Epithelial cell of alveolus of lung (primary cell): ENCODE measurements at places on chromosomes 1 and 21. TPM values are rescaled to one million over a fixed set of nuclear protein-coding genes. Genes with fewer than 3 reads are reported as not detected.

The BEND5 gene
- 4.8 and 9.2 TPM in 2 replicates for total RNA-seq

The NECTIN4 gene
- total RNA-seq: 0.65 and 0.72 TPM in 2 replicates

The SHISAL2A gene
- total RNA-seq: not detected in 2 replicates

The BLACAT1 gene
- total RNA-seq: under 0.01 TPM in 1 of 2 replicates, not detected in the other

The TRIM17 gene
- total RNA-seq: 0.39 and 1.6 TPM in 2 replicates

The TRPM2 gene
- not detected in 2 replicates for total RNA-seq

The CXADR gene
- 7.1 and 9.6 TPM in 2 replicates for total RNA-seq

The CD53 gene
- total RNA-seq: not detected in 2 replicates

The GSTM3 gene
- total RNA-seq: 70.4 and 104 TPM in 2 replicates

The C4BPB gene
- not detected in 2 replicates for total RNA-seq

The FCRLB gene
- 1.0 and 1.2 TPM in 2 replicates for total RNA-seq

The C1orf87 gene
- 1.0 TPM in 1 of 2 replicates, not detected in the other for total RNA-seq

The UCK2 gene
- 26.9 and 90.6 TPM in 2 replicates for total RNA-seq

The OR2T35 gene
- total RNA-seq: not detected in 2 replicates

The ACTN2 gene
- 1.6 TPM in 1 of 2 replicates, not detected in the other for total RNA-seq

The MPL gene
- total RNA-seq: not detected in 2 replicates

The CRABP2 gene
- 38.1 and 68.6 TPM in 2 replicates for total RNA-seq

The EFCAB7 gene
- 3.0 and 5.5 TPM in 2 replicates for total RNA-seq

The NBPF10 gene
- 0.96 and 1.0 TPM in 2 replicates for total RNA-seq

The KCNT2 gene
- total RNA-seq: 3.1 and 4.8 TPM in 2 replicates

The FCAMR gene
- total RNA-seq: not detected in 2 replicates

The NBPF4 gene
- not detected in 2 replicates for total RNA-seq

The SERTAD4 gene
- 0.91 and 1.3 TPM in 2 replicates for total RNA-seq

The GJA9 gene
- not detected in 2 replicates for total RNA-seq

The OR2L13 gene
- total RNA-seq: not detected in 2 replicates

The PTPN14 gene
- 26.8 and 27.5 TPM in 2 replicates for total RNA-seq

The FYB2 gene
- total RNA-seq: not detected in 2 replicates

The VAV3 gene
- total RNA-seq: 0.39 TPM in 1 of 2 replicates, not detected in the other

The NUF2 gene
- 5.4 and 11.2 TPM in 2 replicates for total RNA-seq

The ACKR1 gene
- 0.64 TPM in 1 of 2 replicates, not detected in the other for total RNA-seq

The RAB3B gene
- 3.9 and 13.1 TPM in 2 replicates for total RNA-seq

The S100A14 gene
- total RNA-seq: 1.4 and 3.4 TPM in 2 replicates

The ADORA1 gene
- total RNA-seq: 0.48 and 0.52 TPM in 2 replicates

The OR6K2 gene
- not detected in 2 replicates for total RNA-seq

The LDLRAD2 gene
- not detected in 2 replicates for total RNA-seq

The LCE2A gene
- not detected in 2 replicates for total RNA-seq

The ATG4C gene
- 8.3 and 10.6 TPM in 2 replicates for total RNA-seq

The UBR4 gene
- total RNA-seq: 66.2 and 79.8 TPM in 2 replicates

The MX1 gene
- total RNA-seq: 3.3 and 30.3 TPM in 2 replicates

The FNBP1L gene
- total RNA-seq: 14.0 and 18.0 TPM in 2 replicates

The KCNN3 gene
- 0.13 and 0.32 TPM in 2 replicates for total RNA-seq

The PDC gene
- not detected in 2 replicates for total RNA-seq

The DMRTB1 gene
- total RNA-seq: not detected in 2 replicates

The EXO1 gene
- 5.6 and 8.7 TPM in 2 replicates for total RNA-seq

The C8B gene
- total RNA-seq: not detected in 2 replicates

The ADAM30 gene
- 0.16 TPM in 1 of 2 replicates, not detected in the other for total RNA-seq

The SLC9C2 gene
- not detected in 2 replicates for total RNA-seq
